ENCODE measurements at places on chromosomes 13 and 19.

- no peak for DNase-seq
Observed at GRCh38 chr19:1483979-1484428, 5.0 kb upstream of the C19orf25 start.

DNA sequence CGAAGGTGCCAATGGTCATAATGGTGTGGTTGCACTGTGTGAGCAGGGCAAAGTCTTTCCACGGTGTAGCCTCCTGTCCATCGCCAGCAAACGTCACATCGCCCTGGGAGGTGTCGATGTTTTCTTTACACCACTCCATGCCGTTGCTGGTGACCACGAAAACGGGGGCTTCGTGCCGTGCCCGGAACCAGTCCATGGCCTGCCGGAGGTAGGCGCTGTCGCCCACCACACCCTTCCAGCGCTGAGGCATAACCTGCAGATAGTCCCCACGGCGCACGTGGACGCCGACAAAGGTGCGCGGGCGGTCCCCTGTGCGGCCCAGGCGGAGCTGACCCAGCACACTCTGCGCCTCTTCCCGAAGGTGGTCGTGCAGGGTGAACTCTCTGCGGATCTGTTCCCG, 2.1 kb downstream of the FUT1 start:
- no peak for DNase-seq

- no peak for DNase-seq
Observed at GRCh38 chr13:112055036-112055914, 11.7 kb upstream of the SOX1 start.

DNA sequence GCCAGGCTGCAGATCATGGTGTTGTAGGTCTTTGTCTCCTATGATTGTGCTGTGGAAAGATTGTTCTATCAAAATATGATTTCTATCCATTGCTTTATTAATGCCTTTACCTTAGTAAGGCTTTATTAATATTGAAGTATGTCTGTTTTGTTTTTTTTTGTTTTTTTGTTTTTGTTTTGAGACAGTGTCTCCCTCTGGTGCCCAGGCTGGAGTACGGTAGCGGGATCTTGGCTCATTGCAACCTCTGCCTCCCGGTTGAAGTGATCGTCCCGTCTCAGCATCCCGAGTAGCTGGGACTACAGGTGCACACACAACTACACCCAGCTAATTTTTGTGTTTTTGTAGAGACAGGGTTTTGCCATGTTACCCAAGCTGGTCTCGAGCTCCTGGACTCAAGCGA, 7.7 kb downstream of the IRGC start:
- no peak for DNase-seq

- no peak for DNase-seq
Observed at GRCh38 chr13:73572824-73573223, 514.0 kb downstream of the KLF5 start.

- DNase-seq = no peak
Observed at GRCh38 chr13:113479179-113479578, 11.3 kb downstream of the DCUN1D2 start.

DNA sequence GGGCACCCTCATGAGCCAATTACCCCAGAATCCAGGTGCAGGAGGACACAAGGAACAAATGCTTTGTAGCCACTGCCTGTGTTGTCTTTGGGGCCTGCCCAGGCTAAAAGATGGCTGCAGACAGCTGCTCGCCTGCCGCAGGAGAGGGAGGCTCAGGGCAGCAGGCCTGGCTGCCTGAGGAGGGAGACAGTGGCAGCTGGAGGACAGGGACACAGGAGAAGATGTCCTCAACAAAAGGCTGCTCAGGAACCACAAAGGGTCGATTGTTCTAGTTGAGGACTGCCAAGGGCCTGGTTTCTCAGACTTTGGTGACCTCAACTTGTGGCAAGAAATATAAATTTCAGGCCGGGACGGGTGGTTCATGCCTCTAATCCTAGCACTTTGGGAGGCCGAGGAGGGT, 7.6 kb downstream of the SIRT2 start:
- DNase-seq = no peak

DNA sequence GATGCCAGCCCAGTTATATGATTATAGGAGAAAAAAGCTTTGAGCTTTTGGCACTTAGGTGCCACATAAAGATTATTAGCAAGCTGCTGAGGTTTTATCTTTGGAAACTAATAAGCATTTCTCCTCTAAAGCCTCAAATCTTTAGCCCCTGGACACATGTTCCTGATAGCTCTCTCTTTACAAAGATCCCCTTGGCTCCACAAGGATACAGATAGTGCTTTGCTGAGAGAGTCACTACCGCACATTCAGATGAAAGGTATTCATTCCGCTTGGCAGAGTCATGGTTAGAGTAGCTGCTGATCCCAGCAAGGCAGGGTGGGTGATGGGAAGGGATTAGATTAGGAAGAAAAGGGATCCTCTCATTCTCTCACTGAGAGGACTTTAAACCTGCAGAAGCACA, 28.2 kb upstream of the PSG7 start:
- DNase-seq = no peak

- no peak for DNase-seq
Observed at GRCh38 chr13:41763782-41764181, 197.1 kb downstream of the VWA8 start.

- DNase-seq = no peak
Observed at GRCh38 chr19:18500376-18500775, 21.5 kb downstream of the ELL start.

- no peak for DNase-seq
Observed at GRCh38 chr13:28552288-28552687, 57.4 kb upstream of the FLT1 start.

GRCh38 chr13:112775791-112776279, 86.0 kb downstream of the ATP11A start:
- no peak for DNase-seq

DNA sequence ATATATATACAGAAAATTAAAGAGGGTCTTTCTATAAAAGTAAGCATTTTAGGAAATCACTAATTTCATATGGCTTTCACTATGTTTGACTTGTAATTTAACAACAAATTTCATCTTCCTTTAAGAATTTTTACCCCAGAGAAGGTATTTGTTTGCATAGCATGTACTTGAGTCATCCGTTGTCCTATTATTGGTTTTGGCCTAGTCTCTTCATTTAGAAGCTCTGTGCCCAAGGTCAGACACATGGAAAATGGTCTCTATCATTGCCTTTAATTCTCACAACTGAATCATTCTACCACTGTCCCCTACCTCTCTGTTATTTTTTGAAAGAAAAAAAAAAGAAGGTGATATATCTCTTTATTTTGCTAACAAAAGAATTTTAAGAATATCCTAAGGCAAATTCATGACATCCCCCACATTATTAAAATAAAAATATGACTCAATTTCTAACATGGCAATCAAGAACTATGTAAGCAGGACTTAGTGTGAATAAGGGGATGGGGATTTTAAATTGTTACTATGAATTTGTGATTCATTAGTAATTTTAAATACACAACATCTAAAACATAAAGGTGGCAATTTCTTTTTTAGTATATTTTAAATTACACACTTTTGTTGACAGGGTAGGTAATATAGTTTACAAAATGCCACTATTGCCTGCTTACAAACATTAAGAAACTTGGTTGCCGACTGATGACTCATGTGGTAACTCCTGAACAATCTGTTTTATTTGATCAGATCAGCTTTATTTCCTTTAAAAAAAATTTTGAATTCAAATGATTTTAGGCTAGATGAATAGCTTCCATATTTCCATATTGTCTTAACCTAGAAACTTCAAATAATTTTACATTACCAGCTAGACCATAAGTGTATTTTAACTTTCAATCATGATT, 13.9 kb downstream of the SLITRK5 start:
- no peak for DNase-seq

DNA sequence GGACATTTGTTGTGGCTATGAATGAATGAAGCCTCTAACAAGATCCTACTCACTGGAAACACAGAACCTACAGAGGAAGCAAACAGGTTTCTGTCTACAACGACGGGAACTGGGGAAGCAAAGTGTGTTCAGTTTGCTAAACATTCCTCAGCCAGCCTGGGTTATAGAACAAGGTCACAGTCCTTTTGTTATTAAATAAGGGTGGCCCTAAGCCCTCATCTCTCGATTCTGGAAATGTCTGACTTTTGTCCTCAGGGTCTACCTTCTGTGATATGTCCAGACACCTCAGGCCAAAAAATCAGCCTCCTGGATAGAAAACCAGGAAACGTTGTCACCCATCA, 64.6 kb upstream of the ARHGEF7 start:
- no peak for DNase-seq

DNA sequence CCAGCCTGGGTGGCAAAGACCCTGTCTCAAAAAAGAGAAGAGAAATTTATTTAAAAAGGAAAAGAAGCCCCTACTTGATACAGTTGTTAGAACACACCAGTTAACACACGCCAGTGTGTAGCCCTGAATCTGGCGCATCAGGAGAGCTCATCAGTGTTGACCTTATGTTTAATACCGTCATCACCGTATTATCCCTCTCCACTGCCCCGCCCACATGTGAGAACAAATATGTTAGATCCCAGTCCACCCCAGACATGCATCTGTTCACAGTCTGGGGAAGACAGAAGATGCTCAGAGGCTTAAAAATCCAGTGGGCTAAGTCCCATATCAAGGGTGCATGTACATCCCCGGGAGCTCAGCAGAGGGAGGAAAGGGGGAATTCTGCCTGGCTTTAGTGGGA, 155.2 kb downstream of the DPF1 start:
- DNase-seq = no peak

DNA sequence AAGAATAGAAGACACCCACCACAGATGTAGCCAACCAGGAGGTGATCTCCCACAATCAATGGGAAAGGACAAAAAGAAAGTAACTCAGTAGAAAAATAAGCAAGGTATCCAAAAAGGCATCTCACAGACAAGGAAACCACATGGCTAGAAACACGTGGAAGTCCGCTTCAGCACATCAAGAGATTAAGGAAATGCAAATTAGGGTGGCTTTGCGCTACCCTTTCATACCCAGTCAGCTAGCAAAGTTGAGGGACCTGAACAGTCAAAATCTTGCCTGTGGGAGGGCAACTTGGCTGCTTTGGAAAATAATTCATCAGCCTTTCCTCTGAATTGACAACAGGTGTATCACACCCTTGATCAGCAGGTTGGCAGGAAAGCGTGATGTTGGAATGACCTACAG, 11.6 kb upstream of the UQCR11 start:
- DNase-seq = no peak

DNA sequence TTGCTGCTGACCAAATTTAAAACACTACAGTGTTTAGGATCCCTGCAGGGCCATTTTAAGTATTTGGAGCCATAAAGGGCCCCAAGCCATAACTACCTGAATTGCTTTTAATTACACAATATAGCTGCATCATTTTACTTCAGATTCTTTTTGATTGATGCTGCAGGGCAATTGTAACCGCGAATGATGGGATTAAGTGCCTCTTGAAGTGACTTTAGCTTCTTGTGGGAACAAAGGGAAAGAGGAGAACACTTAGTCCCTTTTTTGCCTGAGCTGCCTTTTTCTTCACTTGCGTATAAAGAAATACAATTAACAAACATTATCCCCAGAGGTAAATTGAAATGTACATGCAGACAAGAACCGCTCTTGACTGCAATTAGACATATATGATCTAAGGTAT, 228.5 kb downstream of the ZIC5 start:
- DNase-seq = no peak

DNA sequence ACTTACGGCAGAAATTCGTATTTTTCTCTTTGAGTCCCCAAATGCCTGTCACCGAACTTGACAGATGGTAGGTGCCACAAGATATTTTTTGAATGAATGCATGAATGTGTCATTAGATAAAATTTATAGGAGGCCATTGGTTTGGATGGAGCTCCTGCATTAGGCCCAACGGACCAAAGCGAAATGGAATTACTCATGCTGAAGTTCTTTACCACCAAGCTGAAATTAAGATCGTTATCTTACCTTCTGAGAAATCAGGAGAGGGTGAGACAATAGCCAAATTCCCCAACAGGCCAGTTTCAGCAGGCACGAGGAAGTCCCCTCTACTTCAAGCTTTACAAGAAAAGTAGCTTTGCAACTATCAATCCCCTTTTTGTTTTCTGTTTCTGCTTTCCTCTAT, 452.5 kb upstream of the ARGLU1 start:
- DNase-seq = no peak

DNA sequence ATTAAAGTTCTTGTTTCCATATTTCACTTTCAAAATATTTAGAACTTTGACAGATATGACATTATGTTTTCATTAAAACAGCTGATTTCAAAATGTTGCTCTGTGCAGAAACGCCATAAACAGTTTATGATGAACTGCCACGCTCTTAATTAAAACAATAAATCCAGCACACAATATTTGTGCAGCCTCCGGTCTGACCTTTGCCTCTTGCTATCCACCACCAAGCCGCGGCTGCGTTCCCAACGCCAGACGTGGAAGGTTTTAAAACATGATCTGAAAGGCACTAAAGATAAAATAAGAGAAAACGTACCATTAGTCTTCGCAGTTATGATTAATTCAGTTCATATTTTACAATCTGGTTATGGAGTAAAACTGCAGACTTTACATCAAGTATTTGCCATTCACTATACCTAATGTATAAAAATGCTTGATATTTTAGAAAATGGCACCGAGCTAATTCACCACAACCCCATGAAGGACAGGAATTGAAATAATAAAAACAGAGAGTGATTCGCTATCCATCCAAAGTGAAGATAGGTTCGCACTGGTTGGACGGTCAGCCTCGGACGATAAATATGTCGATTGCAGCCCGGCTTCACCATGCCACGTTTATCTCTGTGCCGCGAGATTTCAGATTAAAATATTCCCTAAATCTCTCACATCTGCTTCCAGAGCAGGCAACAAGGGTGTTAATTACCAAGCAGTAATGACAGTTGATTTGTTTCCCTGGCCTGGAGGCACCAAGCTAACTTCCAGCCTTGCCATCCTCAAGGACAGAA, 103.3 kb upstream of the ZNF507 start:
- DNase-seq = no peak

DNA sequence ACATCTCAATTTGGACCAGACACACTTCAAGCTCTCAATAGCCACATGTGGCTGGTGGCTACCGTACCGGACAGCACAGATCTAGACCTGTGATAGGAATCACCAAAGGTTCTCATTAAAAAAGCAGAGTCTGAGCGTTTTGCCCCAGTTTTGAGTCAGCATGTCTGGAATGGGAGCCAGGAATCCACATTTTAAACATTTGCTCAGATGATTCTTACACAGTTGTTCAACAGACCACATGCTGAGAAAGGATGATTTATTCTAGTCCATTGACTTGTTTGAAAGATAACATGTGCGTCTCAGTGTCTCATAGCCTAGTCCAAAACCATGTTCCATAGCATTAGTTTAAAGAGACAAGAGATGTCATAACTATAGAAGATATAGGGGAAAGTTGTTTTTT, 53.4 kb downstream of the FLT3 start:
- no peak for DNase-seq

DNA sequence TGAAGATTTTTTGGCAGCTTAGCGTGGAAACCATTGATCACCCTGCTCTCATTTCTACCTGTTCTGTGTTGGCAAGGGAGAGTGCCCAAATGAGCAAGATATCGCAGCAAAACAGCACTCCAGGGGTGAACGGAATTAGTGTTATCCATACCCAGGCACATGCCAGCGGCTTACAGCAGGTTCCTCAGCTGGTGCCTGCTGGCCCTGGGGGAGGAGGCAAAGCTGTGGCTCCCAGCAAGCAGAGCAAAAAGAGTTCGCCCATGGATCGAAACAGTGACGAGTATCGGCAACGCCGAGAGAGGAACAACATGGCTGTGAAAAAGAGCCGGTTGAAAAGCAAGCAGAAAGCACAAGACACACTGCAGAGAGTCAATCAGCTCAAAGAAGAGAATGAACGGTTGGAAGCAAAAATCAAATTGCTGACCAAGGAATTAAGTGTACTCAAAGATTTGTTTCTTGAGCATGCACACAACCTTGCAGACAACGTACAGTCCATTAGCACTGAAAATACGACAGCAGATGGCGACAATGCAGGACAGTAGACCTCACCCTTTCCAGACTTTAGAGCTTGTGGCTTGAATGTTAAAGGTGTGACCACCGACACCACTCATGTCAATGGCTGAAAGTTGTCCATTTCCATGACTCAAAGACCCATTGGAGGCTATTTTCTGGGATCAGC, 5.8 kb downstream of the CEBPG start:
- no peak for DNase-seq

Measured in smooth muscle cell of the brain vasculature (primary cell).